ENCODE measurements at places on chromosomes 6 and 20.

GRCh38 chr6:127841811-127842210 is 59.0 kb downstream of the THEMIS start:
- no peak overlapping the region for H3K4me3 ChIP-seq
- H3K27ac ChIP-seq, result no peak overlapping the region
- H3K36me3 ChIP-seq, result no peaks in the 10 kb centered on the region
- no peak for DNase-seq
- H3K4me1 ChIP-seq, result no peaks in the 10 kb centered on the region

DNA sequence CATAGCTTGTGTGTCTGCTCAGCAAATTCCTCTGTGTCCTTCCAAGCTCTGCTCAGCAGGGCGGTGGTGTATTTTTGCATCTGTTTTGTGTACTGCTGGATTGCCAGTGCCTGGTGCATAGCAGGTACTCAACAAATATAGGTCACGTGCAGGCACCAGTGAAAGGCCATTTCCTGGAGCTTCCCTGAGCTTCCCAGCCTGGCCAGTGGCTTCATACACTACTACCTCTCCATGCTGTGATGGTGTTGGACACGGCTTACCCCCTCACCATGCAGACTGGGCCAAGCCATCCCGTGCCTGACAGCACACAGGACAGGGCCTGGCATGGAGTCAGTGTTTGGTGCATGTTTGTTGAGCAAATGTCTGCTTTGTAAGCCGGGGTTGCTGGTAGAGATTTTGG is 7.7 kb upstream of the PHACTR3 start:
- H3K27ac ChIP-seq, result no peak overlapping the region
- H3K4me1 ChIP-seq, result no peaks in the 10 kb centered on the region
- no peaks in the 10 kb centered on the region for H3K27me3 ChIP-seq
- DNase-seq, result no peak
- no peaks in the 10 kb centered on the region for H3K36me3 ChIP-seq

- peaks cover 36% of the 10 kb centered on the region for H3K27me3 ChIP-seq
- no peaks in the 10 kb centered on the region for H3K4me1 ChIP-seq
- no peak overlapping the region for H3K4me3 ChIP-seq
- H3K36me3 ChIP-seq, result no peaks in the 10 kb centered on the region
Observed at GRCh38 chr6:137522198-137522798, 28.1 kb upstream of the OLIG3 start.

DNA sequence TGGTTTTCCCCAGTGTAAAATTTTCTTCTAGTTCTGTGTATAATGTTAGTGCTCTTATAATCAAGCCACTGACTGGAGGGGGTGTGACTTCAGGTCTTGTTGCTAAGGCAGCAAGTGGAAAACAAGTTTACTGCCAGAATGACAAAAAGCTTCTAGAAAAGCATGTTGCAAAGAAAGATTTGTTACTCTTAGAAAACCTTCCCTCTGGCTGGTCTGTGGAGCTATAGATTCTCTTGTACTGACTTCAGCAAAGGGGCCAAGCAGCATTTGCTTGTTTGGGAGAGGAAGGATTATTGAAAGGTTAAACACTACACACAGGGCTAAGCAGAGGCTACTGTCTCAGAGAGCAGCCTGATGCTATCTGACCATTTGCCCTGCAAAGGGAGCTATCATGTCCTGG is 288.8 kb downstream of the BTBD9 start:
- H3K27me3 ChIP-seq, result no peaks in the 10 kb centered on the region
- no peaks in the 10 kb centered on the region for H3K36me3 ChIP-seq
- DNase-seq, result no peak
- H3K27ac ChIP-seq, result no peak overlapping the region

- H3K36me3 ChIP-seq, result no peaks in the 10 kb centered on the region
- peak; percentile 87 for DNase-seq
- H3K27me3 ChIP-seq, result no peaks in the 10 kb centered on the region
- H3K27ac ChIP-seq, result peak overlapping the region; percentile 76
Observed at GRCh38 chr20:17808357-17808756, 108.6 kb downstream of the BANF2 start.

DNA sequence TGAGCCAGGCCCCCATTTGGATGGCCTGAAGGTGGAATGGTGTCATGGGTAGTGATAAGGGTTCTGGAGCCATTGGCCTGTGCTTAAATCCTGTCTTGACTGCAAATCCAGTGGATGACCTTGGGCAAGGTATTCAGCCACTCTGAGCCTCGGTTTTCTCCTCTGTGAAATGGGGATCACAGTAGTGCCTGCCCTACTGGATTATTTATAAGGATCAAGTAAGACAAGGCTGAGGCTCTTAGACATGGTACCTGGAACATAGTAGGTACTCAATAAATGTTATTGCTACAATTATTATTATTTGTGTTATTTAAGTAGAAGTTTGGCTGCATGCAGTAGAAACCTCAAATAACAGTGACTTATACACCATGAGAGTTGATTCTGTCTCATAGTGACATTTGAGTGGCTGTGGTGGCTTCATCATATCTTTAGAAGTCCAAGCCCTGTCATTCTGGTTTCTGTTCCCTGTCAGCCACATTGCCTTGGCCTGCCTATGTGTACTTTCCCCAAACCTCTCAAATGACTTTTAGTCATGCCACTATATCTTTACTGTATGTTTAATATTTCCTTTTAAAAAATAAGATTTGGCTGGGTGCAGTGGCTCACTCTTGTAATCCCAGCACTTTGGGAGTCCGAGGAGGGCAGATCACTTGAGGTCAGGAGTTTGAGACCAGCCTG is 37.6 kb upstream of the CHMP4B start:
- no peak overlapping the region for H3K4me3 ChIP-seq
- no peak overlapping the region for H3K27ac ChIP-seq
- H3K36me3 ChIP-seq, result peaks cover 7% of the 10 kb centered on the region
- H3K4me1 ChIP-seq, result no peaks in the 10 kb centered on the region

GRCh38 chr6:57435475-57436160 is 118.2 kb downstream of the PRIM2 start:
- no peak overlapping the region for H3K27ac ChIP-seq
- no peak overlapping the region for H3K4me3 ChIP-seq
- no peaks in the 10 kb centered on the region for H3K36me3 ChIP-seq
- no peak for DNase-seq

GRCh38 chr20:51830538-51830937 is 28.2 kb upstream of the SALL4 start:
- no peaks in the 10 kb centered on the region for H3K4me1 ChIP-seq
- H3K27ac ChIP-seq, result no peak overlapping the region
- H3K4me3 ChIP-seq, result no peak overlapping the region
- H3K36me3 ChIP-seq, result no peaks in the 10 kb centered on the region

- no peaks in the 10 kb centered on the region for H3K4me1 ChIP-seq
- no peaks in the 10 kb centered on the region for H3K36me3 ChIP-seq
- DNase-seq, result no peak
- no peak overlapping the region for H3K4me3 ChIP-seq
- peaks cover 8% of the 10 kb centered on the region for H3K27me3 ChIP-seq
Observed at GRCh38 chr20:57193094-57193493, 73.3 kb downstream of the BMP7 start.

- H3K27me3 ChIP-seq, result no peaks in the 10 kb centered on the region
- H3K27ac ChIP-seq, result no peak overlapping the region
- no peaks in the 10 kb centered on the region for H3K4me1 ChIP-seq
Observed at GRCh38 chr6:130107710-130108109, 89.3 kb downstream of the L3MBTL3 start.

DNA sequence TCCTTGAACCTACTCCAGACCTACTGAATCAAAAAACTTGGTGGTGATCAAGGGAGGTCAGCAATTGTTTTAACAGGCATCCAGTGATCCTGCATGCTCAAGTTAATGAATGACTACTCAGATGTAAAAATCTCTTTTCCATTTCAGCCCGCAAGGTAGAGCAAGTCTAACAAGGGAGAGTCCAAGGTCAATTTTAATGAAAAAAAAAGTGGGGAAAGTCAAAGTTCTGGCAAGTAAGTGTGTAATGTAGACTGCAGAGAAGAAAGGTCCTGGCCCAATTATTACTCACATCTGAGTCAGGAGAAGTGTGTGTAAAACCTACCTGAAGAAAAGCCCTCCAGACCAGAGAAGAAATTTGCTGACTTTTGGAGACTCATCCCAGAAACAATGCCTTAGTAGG is 193.5 kb downstream of the UBE3D start:
- H3K27ac ChIP-seq, result no peak overlapping the region
- no peaks in the 10 kb centered on the region for H3K36me3 ChIP-seq
- no peak overlapping the region for H3K4me3 ChIP-seq
- no peak for DNase-seq

GRCh38 chr6:142902636-142903053 is 42.3 kb downstream of the HIVEP2 start:
- H3K4me3 ChIP-seq, result no peak overlapping the region
- H3K27ac ChIP-seq, result no peak overlapping the region
- no peaks in the 10 kb centered on the region for H3K27me3 ChIP-seq
- H3K4me1 ChIP-seq, result peaks cover 35% of the 10 kb centered on the region
- no peaks in the 10 kb centered on the region for H3K36me3 ChIP-seq

DNA sequence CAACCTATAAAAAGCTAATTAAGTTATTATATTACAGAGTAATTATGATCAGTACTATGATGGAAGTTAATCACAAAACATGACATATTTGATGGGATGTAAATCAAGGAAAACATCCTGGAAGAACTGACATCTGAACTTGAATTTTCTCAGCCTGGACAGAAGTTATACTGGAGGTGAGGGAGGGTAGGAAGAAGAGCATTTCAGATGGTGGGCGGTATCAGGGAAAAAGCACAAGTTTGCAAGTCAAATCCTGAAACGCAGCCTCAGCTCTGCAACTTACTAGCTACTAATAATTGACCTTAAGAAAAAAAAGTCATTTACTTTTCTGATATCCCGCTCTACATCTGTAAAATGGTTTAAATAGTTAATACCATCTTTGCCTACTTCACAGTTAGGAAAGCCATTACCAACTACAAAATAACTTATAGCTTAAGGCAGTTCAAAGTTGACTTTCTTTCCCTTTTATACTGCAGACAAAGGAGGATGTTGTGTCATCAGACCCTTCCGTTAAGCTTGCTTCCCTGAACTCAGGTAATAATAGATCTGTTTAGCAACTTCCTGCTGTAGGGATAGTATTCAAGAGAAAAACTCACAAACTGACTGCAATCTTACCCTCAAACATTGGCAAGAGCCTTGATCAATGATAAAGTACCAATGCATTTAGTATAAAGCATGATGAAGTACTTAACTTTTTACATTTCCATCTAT is 21.0 kb downstream of the NOL7 start:
- DNase-seq, result no peak
- H3K36me3 ChIP-seq, result peaks cover 16% of the 10 kb centered on the region
- no peak overlapping the region for H3K27ac ChIP-seq
- no peaks in the 10 kb centered on the region for H3K27me3 ChIP-seq
- H3K4me1 ChIP-seq, result no peaks in the 10 kb centered on the region

DNA sequence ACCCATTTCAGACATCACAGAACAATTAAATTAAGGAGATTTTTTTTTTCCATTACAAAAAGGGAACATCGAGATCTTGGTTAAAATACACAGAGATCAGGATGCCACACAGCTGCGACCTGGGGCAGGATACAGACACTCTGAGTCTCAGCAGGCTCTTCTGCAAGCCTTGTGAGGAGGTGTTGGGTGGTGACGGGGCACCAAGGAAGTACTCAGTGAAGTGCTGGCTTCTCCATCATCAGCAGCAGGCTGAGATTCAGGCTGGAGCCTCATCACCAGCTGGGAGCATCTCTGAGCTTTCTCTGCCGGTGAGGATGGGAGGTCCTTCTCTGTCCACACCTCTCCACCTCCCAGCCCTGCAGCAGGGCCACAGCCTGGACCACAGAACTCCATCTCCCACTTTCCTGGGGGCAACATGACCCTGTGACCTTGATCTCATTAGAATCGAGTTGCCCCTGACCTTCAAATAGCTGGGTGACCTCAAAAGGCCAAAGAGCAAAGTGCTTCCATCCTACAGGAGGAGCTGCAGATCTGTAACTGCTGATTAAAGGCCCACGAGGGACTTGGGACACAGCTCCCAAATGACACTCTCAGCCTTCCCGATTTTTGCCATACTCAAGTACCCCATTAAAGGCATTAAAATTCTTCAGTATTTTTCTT is 16.0 kb downstream of the PMEPA1 start:
- H3K27me3 ChIP-seq, result no peaks in the 10 kb centered on the region
- H3K4me1 ChIP-seq, result no peaks in the 10 kb centered on the region
- H3K36me3 ChIP-seq, result no peaks in the 10 kb centered on the region
- no peak for DNase-seq

GRCh38 chr6:146602526-146602925 is 3.8 kb downstream of the ADGB start:
- H3K36me3 ChIP-seq, result no peaks in the 10 kb centered on the region
- DNase-seq, result no peak
- no peak overlapping the region for H3K27ac ChIP-seq

DNA sequence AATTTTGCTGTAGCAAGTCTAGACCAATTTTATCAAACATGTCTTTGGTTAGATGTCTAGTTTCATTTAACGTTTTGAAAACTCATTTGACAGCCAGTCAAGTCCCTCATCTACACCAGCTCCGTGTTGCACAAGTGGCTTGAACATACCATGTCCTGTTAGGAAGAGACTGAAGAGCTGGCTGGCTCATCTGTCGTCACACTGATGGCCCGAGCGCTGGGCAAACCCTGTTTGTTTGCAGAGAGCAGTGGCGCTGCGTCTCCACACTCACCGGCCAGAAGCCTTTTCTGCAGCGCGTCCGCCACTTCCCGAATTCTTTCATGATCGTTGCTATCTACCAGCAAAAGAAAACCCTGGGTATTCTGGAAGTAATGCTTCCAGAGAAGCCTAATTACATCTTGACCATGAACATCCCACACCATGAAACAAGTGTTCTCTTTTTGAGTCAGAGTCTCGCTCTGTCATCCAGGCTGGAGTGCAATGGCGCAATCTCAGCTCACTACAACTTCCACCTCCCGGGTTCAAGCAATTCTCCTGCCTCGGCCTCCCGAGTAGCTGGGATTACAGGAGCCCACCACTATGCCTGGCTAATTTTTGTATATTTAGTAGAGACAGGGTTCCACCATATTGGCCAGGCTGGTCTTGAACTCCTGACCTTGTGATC is 10.7 kb upstream of the TCFL5 start:
- no peak overlapping the region for H3K27ac ChIP-seq
- H3K4me3 ChIP-seq, result no peak overlapping the region
- no peaks in the 10 kb centered on the region for H3K36me3 ChIP-seq
- H3K4me1 ChIP-seq, result peaks cover 25% of the 10 kb centered on the region
- DNase-seq, result no peak
- no peaks in the 10 kb centered on the region for H3K27me3 ChIP-seq

GRCh38 chr6:11616200-11616611 is 78.7 kb downstream of the TMEM170B start:
- DNase-seq, result no peak
- H3K27ac ChIP-seq, result peak overlapping the region; percentile 3
- no peak overlapping the region for H3K4me3 ChIP-seq
- H3K4me1 ChIP-seq, result peaks cover 11% of the 10 kb centered on the region
- H3K27me3 ChIP-seq, result no peaks in the 10 kb centered on the region
- no peaks in the 10 kb centered on the region for H3K36me3 ChIP-seq

- H3K36me3 ChIP-seq, result no peaks in the 10 kb centered on the region
- no peaks in the 10 kb centered on the region for H3K27me3 ChIP-seq
- DNase-seq, result peak; percentile 94
- peaks cover 62% of the 10 kb centered on the region for H3K4me1 ChIP-seq
- peak overlapping the region; percentile 98 for H3K27ac ChIP-seq
Observed at GRCh38 chr6:111604259-111605099, 1.2 kb downstream of the TRAF3IP2 start.

DNA sequence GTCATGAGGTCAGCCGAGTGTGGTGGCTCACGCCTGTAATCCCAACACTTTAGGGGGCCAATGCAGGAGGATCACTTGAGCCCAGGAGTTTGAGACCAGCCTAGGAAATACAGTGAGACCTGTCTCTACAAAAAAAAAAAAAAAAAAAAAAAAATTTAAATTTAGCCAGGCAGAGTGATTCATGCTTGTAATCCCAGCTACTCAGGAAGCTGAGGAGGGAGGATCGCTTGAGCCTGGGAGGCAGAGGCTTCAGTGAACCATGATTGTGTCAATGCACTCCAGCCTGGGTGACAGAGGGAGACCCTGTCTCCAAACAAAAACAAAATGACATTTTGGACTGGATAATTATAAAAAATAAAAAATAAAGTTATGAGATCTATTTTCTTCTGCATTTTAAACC is 56.2 kb downstream of the ADGRF1 start:
- no peak for DNase-seq
- no peak overlapping the region for H3K27ac ChIP-seq
- H3K4me3 ChIP-seq, result no peak overlapping the region
- H3K4me1 ChIP-seq, result no peaks in the 10 kb centered on the region

Data from sigmoid colon (tissue), 7 donors.